Stimulated activated CD4-positive, alpha-beta T cell treated with anti-CD3 and anti-CD28 coated beads, Interleukin-12 subunit alpha, Interleukin-12 subunit beta, amount 100 ng/mL, for 4 hours (primary cell): ENCODE measurements at places on chromosomes 2 and 18.

GRCh38 chr2:28360058-28360717 is 32.5 kb upstream of the FOSL2 start:
- DNase-seq, result no peak

DNA sequence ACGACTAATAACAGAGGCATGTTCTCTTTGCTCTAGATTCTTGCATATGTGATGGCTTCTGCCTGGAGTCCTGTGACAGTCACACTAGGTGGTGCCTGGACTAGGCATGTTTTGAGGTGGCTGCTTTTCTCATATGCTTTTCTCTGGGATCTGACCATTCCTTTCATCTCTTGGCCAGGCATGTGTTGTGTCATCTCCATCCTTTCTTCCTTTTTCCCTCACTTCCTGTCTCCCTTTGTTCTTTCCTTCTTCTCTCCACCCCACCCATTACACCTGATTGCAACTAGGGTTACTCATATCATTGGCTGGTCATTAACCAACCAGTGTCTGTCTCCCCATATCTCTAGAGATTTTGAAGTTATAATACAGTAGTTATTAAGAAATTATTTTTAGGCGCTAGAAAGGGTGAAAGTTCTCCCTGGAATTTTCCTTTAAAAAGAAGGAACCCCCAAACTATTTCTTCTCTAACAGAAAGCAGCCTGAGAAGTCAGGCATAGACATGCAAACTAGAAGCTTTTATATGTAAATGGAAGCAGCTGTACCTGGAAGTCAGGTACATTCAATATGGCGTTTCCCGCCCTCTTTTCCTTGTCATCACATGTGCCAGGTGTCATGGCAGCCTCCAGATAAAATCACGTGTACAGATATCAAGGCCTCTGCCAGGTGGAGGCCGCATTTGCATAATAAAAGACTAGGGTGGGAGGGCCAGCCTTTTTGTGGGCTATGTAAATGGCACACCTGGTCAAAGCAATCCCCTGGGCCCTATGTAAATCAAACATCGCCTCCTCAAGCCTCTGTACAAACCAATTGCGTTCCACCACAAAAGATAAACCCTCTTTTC is 220.4 kb upstream of the MEX3C start:
- no peak for DNase-seq

- DNase-seq, result no peak
Measured at GRCh38 chr18:62438018-62438329, 84.9 kb upstream of the ZCCHC2 start.

- no peak for DNase-seq
Measured at GRCh38 chr2:181948227-181948626, 37.4 kb upstream of the PPP1R1C start.

DNA sequence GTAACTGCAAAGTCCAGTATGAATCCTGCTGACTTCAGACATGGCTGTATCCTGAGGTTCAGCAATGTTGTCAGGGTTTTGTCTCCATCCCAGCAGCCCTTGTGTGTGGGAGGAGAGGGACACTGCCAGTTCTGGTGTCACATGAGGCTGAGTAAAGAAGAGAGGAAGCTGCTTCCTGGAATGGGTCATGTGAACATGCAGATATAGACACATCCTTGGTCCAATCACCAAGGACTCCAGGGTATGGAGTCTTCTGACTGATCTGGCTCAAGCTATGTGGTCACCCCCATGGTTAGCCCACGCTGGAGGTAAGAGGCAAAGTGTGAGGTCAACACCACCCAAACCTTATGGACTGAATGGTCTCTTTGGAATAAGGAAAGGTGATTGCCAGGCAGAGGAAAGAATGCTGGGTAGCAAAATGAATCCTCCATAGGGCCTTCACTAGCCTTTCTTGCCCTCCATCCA is 134.4 kb upstream of the SLC1A4 start:
- no peak for DNase-seq

DNA sequence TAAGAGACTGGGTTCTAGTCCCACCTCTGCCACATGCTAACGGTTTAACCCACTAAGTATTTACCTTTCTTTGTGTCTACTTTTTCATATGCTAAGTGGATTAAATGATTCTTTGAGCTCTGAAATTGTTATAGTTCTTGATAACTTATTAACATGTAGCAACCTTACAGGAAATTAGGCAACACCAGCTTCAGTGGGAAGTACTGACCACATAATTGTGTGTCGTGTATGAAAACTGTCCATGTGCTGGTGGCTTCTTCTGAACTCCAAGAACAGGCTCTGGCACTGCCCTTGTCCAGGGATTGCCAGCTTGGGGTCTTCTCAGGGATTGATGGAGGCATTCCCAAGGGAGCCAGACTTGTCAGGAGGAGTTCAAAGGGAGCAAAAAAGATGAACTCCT is 427.7 kb downstream of the TGIF1 start:
- no peak for DNase-seq

- no peak for DNase-seq
Measured at GRCh38 chr2:86617738-86618137, 5.9 kb downstream of the RNF103 start.

- DNase-seq, result no peak
Measured at GRCh38 chr2:214543386-214543955, 132.6 kb downstream of the VWC2L start.

- DNase-seq, result no peak
Measured at GRCh38 chr18:76228716-76229115, 266.3 kb downstream of the ZNF516 start.

DNA sequence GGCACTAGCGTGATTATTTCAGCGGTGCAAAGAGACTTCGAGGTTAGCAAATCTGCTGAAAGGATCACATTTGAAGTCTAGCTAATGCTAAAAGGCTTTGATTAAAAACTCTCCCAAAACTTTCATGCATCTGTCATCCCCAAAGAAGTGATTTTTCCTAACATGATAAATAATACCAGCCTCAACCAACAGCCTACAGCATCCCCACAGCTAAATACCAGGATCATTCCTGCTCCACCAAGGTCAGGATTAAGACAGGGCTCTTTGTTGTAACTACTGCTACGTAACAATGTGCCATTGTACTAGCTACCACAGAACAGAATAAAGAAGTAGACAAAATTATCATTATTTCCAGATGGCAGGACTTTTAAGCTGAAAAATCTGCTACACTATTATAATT is 1.6 kb downstream of the OR6B3 start:
- no peak for DNase-seq

DNA sequence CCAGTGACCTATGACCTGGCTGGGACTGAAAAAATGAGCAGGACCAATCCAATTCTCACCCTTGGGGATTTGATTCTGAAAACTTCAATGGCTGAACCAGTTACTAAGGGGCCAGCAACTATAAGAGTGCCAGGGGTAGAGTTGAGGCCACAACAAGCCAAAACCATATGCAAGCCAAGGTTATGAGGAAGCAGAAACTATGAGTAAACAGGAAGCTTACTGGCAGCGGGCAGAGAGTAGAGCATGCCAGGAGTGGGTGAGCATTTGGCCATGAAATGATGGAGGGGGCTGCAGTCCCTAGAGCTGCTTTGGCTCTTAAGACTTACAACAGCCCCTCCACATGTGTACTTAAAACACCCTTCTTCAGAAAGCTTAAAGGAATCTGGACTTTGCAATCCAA is 82.4 kb downstream of the RBMS1 start:
- DNase-seq, result no peak

GRCh38 chr18:45590036-45590886 is 25.0 kb upstream of the SLC14A2 start:
- no peak for DNase-seq

DNA sequence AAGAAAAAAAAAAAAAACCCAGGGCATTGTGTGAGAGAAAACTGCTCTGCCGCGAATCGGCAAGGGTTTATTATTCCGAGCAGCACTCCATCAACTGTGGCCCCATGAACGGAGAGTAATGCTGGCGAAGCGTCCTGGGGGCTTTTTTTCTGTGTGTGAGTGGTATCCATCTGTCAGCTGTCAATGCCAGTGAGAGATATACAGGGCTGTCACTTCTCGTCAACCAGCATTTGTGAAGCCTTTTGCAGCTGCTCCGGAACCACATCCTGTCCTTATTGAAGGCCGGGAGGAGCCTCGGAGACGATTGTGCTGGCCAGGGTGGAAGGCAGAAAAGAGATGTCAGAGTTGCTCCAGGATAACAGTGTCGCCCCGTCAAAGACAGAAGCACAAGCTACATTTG is 356.9 kb upstream of the SMIM21 start:
- DNase-seq, result no peak

DNA sequence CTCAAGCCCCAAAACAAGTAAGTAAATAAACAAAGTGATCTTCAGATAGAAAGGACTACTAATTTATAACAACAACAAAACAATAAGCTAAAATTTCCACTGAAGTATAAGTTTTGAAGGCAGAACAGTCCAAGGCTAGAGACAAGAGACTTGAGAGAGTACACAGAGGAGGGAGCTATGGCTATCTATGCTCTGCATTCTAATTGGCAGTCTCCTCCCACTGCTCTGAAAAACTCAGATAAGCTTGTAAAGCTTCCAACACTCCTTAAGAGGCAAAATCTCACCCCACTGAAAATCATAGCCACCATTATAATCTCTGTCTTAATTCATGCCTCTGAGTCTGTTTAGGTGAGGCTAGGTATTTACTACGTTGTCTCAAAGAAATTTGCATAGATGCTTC is 714.6 kb upstream of the LRATD1 start:
- no peak for DNase-seq

DNA sequence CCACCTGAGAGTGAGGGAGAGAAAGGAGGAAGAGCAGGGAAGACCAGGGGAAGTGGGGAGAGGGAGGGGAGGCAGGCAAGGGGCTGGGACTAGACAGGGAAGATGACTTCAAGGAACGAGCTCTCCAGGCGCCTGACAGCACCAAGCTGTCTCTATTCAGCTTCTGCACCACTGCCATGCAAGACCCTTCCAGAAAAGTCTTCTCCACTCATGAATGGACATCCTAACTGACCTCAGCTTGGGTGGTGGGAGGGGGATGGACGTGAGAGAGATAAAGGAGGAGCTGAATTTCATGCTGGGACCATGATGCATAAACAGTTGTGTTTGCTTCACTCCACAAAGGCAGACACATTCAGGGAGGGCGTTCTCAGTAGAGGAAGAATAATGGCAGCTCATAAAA is 206.4 kb upstream of the ARL4C start:
- DNase-seq, result no peak

- no peak for DNase-seq
Measured at GRCh38 chr2:19900931-19901441, 797 bp downstream of the TTC32 start.

- DNase-seq, result no peak
Measured at GRCh38 chr2:216490061-216490460, 8.6 kb upstream of the RPL37A start.

GRCh38 chr18:28594034-28594433 is 417.1 kb upstream of the CDH2 start:
- DNase-seq, result no peak

- DNase-seq, result no peak
Measured at GRCh38 chr2:15916336-15916735, 24.0 kb upstream of the MYCN start.

GRCh38 chr2:45681675-45682074 is 30.2 kb downstream of the PRKCE start:
- no peak for DNase-seq

DNA sequence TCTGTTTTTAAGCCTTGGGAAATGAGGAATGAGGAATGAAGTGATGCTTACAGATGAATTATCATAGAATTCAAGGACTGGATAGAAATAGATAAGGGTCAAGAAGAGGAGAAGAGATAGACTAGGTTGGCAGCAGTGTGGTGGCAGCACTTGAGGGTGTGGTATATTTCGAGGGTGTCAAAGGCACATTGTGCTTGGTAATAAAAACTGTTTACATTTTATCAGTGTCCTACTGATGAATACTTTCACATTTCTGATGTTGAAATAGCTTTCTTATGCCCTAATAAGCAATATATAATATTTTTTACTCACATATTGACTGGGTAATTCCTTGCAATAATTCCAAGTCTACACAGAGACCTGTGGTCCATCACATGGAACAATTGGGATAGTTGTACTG is 3.4 kb downstream of the TFPI start:
- DNase-seq, result no peak

GRCh38 chr18:32425466-32425865 is 45.2 kb downstream of the GAREM1 start:
- DNase-seq, result no peak

DNA sequence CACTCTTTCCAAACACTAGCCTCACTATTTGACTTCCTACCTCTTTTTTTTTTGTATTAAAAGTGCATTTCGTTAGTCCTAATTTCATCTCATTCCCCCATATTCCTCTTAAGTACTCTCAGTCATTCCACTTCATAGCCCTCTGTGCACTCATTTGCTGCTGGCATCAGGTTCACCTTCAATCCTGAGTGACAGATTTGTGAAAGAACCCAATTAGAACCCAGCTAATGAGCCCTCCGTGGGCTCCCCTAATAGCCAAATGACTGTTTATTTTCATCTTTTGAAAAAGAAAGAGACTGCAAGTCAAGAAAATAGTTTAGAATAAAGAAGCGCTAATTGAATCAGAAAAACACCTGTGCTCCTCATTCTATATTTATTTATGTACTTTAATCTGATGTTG is 512.1 kb upstream of the LRATD1 start:
- no peak for DNase-seq

DNA sequence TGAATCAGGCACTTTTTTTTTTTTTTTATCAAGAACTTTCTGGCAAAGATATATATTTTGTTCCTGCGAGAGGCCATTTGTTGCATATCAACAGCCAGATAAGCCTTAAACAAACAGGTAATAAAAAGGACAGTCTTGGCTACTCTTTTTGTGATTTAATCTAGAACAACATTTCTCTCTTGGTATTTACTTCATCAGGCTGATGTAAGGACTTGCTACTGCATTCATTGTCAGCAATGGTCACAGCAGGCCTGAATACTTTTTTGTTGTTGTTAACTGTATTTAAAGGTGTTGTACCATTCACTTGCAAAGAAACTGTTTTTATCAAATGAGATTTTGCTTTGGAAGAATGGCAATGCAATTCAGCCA is 683.8 kb downstream of the IRS1 start:
- DNase-seq, result no peak

- no peak for DNase-seq
Measured at GRCh38 chr18:79026491-79026890, 42.7 kb upstream of the ATP9B start.

DNA sequence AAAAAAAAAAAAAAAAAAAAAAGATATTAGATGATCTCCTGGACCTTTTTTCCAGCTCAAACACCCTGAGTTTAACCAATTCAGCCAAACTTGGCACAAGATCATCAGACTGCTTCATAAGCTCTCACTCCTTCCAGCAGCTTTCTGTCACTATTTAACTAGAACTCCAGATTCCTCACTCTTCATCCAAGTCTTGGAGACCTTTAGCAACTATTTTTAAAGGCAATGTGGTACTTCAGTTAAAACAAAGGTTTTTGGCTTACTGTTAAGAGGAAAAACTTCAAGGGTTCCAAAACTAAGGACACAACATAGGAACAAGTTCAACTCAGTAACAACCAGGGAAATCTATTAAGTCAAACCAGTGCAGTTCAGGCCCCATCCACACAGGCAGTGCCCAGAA is 23.2 kb downstream of the LAMA1 start:
- no peak for DNase-seq

DNA sequence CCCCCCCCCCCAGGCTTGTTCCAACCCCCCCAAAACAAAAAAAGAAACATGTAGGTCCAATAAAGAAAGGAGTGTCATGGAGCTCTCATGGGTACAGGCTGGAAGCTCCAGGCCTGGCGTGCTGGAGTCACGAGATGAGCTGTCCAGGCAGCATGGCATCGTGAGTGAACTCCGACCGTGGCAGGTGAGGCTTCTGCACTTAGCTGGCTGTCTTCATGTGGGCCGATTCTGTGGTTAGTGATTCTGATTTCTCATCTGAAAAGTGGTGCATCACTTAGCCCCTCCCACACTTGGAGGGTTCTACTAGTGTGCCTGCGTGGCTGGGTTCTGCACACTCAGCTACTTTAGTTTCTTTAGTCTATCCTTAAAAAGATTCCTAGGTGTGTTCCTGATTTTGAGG is 126.4 kb upstream of the MGAT5 start:
- peak; percentile 49 for DNase-seq
